ENCODE measurements at places on chromosomes 11 and 22.

DNA sequence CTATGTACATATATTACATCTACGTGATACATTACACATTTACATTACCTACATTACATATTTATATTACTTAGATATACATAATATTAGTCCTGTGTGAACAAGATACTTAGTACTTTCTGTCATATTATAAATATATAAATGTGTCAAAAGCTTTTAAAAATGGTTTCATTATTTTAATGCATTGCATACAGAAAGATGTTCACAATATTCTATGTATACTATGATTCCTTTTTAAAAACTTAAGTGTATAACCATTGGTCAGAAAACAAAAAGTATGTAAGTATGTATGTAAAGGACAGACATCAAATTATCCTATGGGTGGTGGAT is 647 bp upstream of the ZW10 start:
- no peak for DNase-seq

GRCh38 chr11:12189543-12190235 is 79.3 kb downstream of the MICAL2 start:
- no peak for DNase-seq

GRCh38 chr22:50008151-50009040 is 4.2 kb downstream of the IL17REL start:
- no peak for DNase-seq

DNA sequence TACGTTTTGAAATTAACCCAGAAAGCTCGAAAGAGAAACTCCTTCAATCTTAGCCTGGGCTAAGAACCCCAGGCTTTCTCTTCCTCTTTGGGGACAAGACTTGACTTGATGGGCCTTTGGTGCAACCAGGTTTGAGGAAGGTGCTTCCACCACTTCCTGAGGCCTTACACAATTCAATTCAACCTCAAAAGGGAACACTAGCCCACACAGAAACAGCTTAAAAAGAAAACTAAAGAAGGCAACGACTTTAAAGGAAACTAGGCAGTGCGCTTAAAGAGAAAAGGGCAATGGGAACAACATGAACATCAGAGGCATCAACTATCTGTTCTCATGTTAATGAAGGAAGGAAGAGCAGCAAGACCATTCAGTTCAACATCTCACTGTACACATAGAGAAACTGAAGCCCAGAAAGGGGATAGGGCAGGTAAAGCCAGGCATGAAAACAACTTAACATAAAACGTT is 24.8 kb downstream of the PAK1 start:
- DNase-seq, result no peak

DNA sequence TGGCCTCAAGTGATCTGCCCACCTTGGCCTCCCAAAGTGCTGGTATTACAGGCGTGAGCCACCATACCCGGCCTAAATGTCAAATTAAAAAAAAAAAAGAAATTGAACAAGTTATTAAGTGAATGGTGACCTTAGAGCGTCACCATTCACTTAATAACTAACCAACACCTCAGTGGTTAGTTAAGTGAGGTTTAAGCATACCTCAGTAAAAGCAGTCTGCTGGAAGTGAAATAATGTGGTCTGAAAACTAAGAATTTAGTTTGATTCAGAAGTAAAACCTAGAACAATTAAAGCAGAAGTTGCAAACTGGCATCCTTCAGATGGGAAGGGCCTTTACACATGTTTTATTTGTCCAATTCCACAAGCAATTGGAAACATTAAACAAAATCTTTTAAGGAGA is 71.5 kb downstream of the FCHSD2 start:
- no peak for DNase-seq

GRCh38 chr11:109426442-109427240 is 4.7 kb downstream of the C11orf87 start:
- DNase-seq, result no peak

DNA sequence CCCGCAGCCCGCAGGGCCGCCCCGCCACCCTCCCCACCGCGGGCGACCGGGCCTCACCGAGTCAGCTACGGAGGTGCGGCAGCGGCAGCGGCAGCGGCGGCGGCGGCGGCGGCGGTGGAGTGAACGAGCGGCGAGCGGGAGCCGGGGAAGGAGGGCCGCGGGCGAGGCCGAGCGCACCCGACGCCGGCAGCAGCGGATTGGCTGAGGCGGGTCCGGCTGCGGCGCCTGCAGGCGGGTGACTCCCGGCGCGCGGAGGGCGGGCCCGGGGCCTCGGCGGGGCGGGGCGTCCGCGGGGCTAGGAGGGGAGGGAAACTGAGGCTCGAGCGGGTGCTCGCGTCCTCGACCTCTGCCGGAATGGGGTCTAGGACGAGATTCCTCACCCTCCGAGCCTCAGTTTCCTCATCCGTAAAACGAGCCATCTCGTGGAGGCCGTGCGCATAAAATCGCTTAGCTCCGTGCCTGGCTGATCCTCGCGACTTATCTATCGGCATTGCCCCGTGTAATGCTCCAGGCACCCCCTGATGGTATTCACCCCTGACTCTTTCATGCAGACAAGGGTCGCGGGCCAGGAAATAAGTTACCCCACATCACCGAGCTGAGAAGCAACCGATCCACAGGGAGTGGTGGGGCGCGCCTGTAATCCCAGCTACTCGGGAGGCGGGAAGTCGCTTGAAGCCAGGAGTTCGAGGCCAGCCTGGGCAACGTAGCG is at the start of gene CPT1A:
TSS of gene CPT1A (minus strand) at position 199 of the 709 bp plus-strand sequence. CDS start 26,442 bp downstream, outside the sequence.
- DNase-seq, result peak; percentile 88

DNA sequence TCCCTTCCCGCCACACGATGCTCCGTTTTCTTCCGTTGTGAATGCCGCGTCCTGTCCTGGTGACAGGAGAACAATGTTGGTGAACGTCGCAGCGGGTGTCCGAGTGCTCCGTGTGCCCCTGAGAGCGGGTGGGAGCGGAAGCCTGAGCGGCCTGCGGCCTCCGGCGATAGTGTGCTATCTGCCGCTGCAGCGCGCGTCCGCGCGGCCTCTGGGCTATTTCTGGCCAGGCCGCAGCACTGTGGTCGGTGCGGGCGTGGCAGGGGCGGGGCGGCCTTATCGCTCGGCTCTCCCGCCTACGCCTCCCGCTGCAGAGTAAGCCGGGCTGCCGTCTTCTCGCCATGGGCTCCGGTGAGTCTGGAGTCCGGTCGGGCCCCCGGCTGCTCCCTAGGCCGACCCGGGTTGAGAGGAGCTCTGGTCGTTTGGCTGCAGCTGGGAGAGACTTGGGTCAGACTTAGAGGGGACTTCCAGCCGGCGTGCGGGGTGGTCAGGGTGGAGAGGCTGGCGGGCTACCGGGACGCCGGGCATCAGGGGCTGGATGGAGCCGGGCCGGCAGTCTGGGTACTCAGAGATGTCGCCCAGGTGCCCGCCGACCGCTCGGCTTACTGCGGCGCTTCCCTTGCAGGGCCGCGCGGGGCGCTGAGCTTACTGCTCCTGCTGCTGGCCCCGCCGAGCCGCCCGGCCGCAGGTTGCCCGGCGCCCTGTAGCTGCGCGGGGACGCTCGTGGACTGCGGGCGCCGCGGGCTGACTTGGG is at the start of gene GP1BB:
TSS of gene GP1BB (plus strand) at position 308 of the 751 bp plus-strand sequence. CDS start at position 339, 31 bp downstream.
- no peak for DNase-seq

DNA sequence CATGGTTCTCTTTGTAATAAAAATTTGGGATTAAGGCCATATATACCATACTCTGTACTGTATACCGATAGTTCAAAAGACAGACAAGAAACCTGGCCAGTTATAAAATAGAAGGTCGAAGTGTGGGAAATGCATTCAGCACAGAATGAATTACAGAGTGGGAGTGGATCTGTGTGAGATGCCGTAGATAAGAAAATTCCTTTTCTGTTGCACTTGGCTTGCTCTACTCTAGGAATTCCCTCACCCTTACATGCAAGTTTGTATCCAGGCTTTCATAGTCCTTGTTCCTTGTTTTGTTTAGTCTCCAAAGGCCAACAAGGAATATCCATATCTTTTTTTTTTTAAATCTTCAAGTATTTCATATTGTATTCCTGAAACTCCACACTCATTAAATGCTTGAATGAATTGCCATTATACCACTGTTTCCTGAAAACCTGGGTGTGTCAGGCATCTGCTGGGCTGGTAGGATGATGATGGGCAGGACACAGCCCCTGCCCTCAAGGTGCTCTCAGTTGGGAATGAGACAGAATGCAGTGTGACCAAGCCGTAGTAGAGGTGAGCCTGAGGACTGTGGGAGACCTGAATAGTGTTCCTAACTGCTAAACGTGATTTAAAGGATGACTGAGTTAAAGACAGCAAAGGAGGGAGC is 53.5 kb downstream of the TEAD1 start:
- DNase-seq, result no peak

- peak; percentile 90 for DNase-seq
These were observed 397.8 kb downstream of the OPCML start for GRCh38 chr11:133134314-133135173.

DNA sequence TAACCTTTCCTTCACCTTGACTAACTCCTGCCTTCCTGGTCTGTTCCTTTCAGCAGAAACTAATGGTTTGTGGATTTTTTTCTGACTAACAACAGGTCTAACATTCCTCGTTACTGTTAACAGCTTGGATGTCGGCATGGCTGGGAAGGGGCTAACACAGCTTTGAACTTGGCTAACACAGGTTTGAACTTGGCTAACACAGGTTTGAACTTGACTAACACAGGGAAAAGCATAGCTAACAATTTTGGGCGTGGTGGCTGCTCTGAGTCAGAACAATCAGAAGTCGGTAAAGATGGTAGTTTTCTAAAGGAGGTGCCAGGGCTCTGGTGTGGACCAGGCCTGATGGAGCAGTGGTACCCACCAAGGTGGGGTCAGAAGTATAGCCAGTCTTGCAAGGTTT is 16.1 kb downstream of the MIAT start:
- no peak for DNase-seq

GRCh38 chr11:106231591-106231990 is 154.1 kb downstream of the AASDHPPT start:
- no peak for DNase-seq

GRCh38 chr11:61912991-61913698 is 4.2 kb downstream of the RAB3IL1 start:
- no peak for DNase-seq

GRCh38 chr11:62664405-62665074 is 470 bp downstream of the C11orf98 start:
- DNase-seq, result peak; percentile 69
